ENCODE measurements at places on chromosomes 11 and 22. TPM values are rescaled to one million over a fixed set of nuclear protein-coding genes. Genes with fewer than 3 reads are reported as not detected.

DNA sequence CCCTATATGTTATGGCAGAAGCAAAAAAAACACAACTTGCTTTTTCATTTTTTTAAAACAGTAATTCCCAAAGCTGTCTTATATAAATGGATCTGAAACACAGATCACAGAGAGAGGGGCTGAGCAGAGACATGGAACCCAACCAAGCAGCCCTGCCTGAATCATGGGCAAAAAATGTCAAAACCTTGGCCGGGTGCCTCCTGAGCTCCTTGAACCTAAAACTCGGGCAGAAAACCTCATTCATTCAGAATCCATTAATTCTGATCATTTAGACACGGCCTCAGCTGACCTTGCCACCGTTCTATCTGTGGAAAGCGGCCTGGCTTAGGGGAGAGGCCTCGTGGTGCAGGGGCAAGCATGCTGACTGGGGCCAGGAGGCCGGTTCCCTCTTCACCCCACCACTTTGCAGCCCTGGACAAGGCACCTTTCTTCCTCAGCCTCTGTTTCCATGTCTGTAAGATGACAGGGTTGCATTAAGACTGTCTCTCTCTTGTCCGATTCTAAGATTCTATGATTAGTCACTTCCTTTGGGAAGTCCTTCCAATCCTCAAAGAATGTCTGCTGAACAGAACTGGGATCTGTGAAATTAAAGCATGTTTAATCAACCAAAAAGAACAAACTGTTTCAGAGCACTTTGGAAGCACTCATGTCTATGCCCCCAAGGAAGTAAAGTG, 26.0 kb downstream of the TENM4 start:
- no peaks in the 10 kb centered on the region for H3K36me3 ChIP-seq
- no peak overlapping the region for H3K4me3 ChIP-seq
- DNase-seq = no peak

Gene GRAMD1B
- 49.6 TPM for total RNA-seq

- DNase-seq = no peak
- peaks cover 16% of the 10 kb centered on the region for H3K4me1 ChIP-seq
- H3K4me3 ChIP-seq = peak overlapping the region; percentile 90
- H3K27ac ChIP-seq = peak overlapping the region; percentile 96
Observed at GRCh38 chr11:9461760-9462134, 935 bp downstream of the ZNF143 start.

- H3K4me3 ChIP-seq = peak within 1 kb of the TSS; percentile 99
- H3K36me3 ChIP-seq = no peaks in the 10 kb centered on the region
- H3K27me3 ChIP-seq = no peaks in the 10 kb centered on the region
- peaks cover 15% of the 10 kb centered on the region for H3K4me1 ChIP-seq
- peak within 1 kb of the TSS; percentile 99 for H3K27ac ChIP-seq
Observed at GRCh38 chr22:41620589-41621098, at the start of gene DESI1. TSS of gene DESI1 (minus strand) at chr22:41621043. CDS start at chr22:41620839, 204 bp downstream.

GRCh38 chr22:33379836-33380235, 321.7 kb upstream of the SYN3 start:
- H3K4me1 ChIP-seq = no peaks in the 10 kb centered on the region
- no peaks in the 10 kb centered on the region for H3K27me3 ChIP-seq
- H3K27ac ChIP-seq = no peak overlapping the region
- H3K4me3 ChIP-seq = no peak overlapping the region
- no peak for DNase-seq

Gene TRIM66
- 11.4 TPM for total RNA-seq

- no peak for DNase-seq
- H3K4me1 ChIP-seq = peaks cover 2% of the 10 kb centered on the region
- no peaks in the 10 kb centered on the region for H3K36me3 ChIP-seq
- no peak overlapping the region for H3K27ac ChIP-seq
- H3K27me3 ChIP-seq = peaks cover 11% of the 10 kb centered on the region
- H3K4me3 ChIP-seq = no peak overlapping the region
Observed at GRCh38 chr11:74675761-74676160, 55.5 kb downstream of the CHRDL2 start.

Gene RIMBP3B
- 0.51 TPM for total RNA-seq

Gene ACRV1
- total RNA-seq = not detected

DNA sequence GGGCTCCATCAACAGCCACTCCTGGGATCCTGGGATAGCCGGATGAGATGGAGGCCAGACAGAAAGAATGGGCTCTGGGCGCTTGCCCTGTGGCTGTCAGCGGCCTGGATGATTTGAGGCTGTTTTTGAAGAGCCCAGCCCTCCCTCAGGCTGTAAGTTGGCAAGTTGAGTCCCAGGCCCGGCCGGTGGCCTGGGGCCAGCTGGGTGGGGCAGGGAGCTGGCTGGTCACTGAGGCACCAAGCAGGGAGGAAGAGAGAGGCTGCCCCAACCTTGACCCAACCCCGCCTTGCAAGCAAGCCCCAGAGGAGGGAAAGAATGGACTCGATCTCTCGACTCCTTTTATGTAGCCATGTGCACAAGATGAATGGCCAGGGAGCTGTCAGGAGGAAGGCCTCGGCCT, 34.9 kb downstream of the RIBC2 start:
- H3K4me3 ChIP-seq = no peak overlapping the region
- peaks cover 7% of the 10 kb centered on the region for H3K4me1 ChIP-seq
- peaks cover 12% of the 10 kb centered on the region for H3K27me3 ChIP-seq
- no peak for DNase-seq
- H3K27ac ChIP-seq = no peak overlapping the region

DNA sequence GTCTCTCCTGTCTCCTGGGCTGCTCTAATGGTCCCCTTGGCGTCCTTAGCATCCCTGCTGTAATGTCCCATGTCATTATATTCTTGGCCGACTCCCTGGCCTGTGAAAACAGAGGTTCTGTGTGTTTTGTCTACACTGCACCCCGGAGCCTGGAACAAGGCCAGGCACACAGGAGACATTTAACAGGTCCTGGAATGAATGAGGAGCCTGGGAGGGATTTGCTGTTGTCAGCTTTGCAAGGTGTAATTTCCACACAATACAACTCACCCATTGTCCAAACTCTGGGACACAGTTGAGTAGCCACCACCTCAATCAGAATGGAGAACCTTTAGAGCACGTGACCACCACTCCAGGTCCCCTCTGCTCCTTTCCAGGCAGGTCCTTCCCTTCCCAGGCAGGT, 14.9 kb upstream of the PDGFB start:
- no peak overlapping the region for H3K27ac ChIP-seq
- H3K36me3 ChIP-seq = no peaks in the 10 kb centered on the region
- peaks cover 13% of the 10 kb centered on the region for H3K4me1 ChIP-seq
